ENCODE measurements at places on chromosomes 7 and 10.

- DNase-seq = no peak
Observed at GRCh38 chr7:132750530-132751217, 174.4 kb upstream of the PLXNA4 start.

DNA sequence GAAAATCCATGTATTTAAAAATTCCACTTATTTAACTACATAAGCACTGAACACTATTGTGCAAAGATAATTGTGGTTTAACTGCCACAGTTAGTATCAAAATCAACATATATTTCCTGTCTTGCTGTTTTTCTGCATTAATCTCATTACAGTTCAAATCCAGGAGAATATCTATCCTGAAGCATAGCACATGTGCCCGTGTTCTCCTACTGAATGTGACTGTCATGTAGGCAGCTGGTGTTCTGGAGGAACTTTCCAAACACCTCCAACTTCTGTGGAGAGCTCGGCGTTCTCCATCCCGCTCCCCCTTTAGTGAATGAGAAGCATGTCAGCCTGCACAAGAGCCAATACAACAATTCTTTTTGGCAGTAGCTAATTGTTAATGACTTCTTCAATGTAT, 76.4 kb upstream of the IKZF1 start:
- DNase-seq = no peak

GRCh38 chr10:109047856-109048255, 875.5 kb downstream of the XPNPEP1 start:
- no peak for DNase-seq

GRCh38 chr7:16916105-16916639, 34.4 kb upstream of the AGR3 start:
- peak; percentile 67 for DNase-seq

GRCh38 chr7:117951285-117951684, 78.0 kb upstream of the CTTNBP2 start:
- DNase-seq = no peak

DNA sequence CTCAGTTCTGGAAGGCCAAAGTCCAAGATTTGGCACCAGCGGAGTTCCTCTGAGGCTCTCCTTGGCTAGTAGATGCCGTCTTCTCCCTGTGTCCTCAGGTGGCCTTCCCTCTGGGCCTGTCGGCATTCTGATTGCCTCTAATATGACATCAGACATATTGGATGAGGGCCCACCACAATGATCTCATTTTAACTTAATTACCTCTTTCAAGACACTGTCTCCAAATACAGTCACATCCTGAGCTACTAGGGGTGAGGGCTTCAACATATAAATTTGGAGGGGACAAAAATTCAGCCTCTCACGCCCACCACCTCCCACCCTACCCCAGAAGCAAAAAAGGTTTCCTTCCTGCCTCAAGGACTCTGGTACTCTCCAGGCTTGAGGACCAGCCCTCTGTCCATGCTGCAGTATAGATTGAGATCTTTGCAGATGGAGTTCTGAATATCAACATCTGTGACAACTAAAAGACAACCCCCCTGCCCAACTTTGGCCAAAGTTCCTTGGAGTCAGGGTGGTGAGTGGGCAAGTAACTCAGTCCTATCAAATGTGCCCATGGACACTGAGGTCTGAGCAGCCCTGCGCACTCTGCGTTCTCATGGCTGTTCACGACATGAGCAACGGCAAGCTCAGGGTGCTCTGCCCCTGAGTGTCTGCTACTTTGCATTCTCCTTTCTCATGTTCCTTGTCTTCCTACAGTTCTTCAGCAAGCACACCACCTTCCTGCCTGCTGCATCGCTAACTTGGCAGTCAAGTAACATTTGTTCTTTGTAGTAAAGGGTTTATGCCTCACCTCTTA, 11.5 kb downstream of the TMEM176B start:
- no peak for DNase-seq

DNA sequence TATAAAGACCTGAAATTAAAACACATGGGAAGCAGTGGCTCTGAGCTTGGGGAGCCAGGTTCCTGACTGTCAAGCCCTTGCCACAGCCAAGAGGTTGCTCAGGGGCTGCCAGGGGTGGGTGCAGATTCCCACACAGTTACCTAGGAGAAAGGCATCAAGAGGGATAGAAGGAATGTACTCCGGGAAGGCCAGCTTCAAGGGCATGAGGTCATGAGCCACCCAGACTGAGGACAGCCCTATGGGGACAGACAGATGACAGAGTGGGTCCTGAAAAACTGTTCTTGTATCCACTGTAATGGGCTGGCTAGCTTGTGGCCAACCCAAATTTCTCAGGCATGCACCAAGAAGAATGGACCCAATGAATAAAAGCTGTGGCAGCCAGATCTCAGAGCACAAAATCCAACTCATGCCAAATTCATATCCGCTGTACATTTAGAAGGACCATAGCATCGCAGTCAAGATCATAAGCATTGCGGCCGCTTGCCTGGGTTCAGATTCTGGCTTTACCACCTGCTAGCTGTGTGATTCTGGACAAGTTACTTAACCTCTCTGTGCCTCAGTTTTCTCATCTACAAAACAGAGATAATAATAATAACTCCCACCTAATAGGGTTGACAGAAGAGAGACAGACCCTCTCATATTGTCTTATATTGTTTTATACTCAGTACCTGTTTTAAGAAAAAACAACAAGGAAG, 44.9 kb upstream of the KCNMA1 start:
- DNase-seq = no peak

- DNase-seq = peak; percentile 93
Observed at GRCh38 chr7:16028103-16028502, 341.6 kb upstream of the MEOX2 start.

DNA sequence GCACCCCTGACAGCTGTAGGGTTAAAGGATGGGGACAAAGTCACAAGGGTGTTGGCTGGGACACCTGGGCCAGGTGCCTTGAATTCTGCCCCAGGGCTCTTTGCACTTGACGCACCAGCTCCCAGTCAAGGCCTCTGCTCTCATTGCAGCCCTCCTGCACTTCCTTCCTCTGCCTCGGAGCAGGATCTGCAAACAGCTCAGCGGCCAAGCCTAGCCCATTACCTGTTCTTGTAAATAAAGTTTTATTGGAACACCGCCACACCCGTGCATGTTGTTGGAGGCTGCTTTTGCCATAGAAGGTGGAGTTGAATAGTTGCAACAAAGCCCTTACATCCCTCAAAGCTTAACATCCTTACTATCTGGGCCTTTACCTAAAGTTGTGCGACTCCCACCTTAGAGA, 483.8 kb upstream of the FOXK1 start:
- no peak for DNase-seq

- DNase-seq = peak; percentile 54
Observed at GRCh38 chr7:132836746-132837145, 245.1 kb downstream of the CHCHD3 start.

- no peak for DNase-seq
Observed at GRCh38 chr7:104900525-104901239, 113.3 kb upstream of the KMT2E start.

GRCh38 chr10:69340695-69341094, 62.4 kb downstream of the HK1 start:
- DNase-seq = no peak

- DNase-seq = no peak
Observed at GRCh38 chr10:70502406-70502805, 23.8 kb downstream of the PALD1 start.

DNA sequence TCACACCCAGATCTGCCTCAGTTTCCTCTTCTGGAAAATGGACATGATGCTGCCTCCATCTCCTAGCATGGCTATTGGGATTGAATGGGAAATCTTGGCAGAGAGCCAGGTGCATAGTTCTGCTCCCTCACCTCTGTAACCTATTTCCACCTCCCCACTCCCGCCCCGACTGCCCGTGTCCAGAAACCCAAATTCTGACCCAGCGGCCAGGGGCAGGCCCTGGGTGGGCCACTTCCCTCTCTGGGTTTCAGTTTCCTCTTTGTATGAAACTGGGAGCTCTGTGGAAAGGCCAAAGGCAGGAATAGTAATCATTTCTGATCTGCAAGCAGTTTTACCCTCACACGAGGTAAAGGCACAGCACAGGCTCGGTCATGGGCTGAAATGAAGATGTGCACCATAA, 74.1 kb upstream of the DUSP5 start:
- no peak for DNase-seq

GRCh38 chr7:27516421-27516820, 146.3 kb downstream of the HIBADH start:
- no peak for DNase-seq

- no peak for DNase-seq
Observed at GRCh38 chr7:142440906-142441411, 183.1 kb upstream of the PRSS58 start.

GRCh38 chr10:34407324-34407805, 407.7 kb downstream of the PARD3 start:
- peak; percentile 19 for DNase-seq

- no peak for DNase-seq
Observed at GRCh38 chr7:32167256-32167655, 97.0 kb upstream of the PDE1C start.

GRCh38 chr10:21379143-21379542, 146.3 kb downstream of the SKIDA1 start:
- no peak for DNase-seq

DNA sequence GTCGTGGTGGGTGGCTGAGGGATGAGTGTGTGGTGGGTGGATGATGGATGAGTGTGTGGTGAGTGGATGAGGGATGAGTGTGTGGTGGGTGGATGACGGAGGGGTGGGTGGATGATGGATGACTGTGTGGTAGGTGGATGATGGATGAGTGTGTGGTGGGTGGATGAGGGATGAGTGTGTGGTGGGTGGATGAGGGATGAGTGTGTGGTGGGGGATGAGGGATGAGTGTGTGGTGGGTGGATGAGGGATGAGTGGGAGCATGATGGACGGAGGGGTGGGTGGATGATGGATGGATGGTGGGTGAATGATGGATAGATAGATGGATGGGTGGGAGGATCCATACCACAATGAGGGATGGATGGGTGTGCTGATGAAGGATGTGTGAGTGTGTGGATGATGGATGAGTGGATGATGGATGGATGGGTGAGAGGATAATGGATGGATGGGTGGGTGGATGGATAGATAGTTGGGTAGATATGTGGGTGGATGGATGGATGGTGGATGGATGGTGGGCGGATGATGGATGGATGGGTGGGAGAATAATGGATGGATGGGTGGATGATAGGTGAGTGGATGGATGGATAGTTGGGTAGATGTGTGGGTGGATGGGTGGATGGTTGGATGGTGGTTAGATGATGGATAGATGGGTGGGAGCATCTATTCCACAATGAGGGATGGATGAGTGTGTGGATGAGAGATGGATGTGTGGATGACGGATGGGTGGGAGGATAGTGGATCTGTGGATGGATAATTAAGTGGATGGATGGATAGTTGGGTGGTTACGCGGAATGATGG, 266.8 kb downstream of the CELF2 start:
- DNase-seq = no peak

DNA sequence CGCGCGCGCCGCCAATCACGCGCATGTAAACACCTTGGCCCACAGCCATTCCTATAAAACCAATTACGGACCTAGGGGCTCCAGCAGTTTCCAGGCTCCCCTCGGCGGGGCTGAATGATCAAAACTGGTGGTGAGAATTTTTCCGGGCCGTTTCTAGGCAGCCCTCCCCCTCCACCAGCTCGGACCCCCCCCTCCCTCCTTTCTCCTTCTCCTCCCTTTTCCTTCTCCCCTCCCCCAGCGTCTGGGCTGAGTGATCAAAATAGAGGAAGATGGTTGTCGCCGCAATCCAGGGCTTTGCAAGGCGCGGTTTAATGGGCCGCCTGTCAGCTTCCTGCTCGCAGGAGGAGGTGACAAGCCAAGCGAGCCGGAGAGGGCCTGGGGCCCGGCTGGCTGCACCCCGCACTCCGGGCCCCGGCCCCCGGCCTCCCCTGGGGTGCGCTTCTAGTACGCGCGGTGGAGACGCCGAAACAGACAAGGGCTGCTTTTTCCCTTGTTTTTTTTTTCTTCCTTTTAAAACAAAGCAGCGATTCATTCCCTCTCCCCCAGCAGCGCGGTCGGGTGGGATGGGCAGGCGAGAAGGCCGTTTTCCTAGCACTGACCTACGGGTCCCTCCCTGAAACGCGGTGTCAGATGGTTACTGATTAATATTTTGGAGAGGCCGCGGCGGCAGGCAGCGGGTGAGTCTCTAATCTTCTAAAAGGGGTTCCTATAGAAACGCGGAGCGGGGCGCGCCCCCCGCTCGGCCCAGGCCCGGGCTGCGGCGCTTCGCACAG, 528 bp upstream of the TNRC18 start:
- peak; percentile 99 for DNase-seq

All from foreskin fibroblast (primary cell).